ENCODE measurements at places on chromosomes 1 and 21.

GRCh38 chr1:160020196-160020595, 11.6 kb downstream of the PIGM start:
- peak; percentile 56 for DNase-seq

- peak; percentile 83 for DNase-seq
These were observed 610 bp downstream of the COL6A2 start for GRCh38 chr21:46098303-46099141.

GRCh38 chr1:116254776-116255175, 118.3 kb upstream of the ATP1A1 start:
- no peak for DNase-seq

DNA sequence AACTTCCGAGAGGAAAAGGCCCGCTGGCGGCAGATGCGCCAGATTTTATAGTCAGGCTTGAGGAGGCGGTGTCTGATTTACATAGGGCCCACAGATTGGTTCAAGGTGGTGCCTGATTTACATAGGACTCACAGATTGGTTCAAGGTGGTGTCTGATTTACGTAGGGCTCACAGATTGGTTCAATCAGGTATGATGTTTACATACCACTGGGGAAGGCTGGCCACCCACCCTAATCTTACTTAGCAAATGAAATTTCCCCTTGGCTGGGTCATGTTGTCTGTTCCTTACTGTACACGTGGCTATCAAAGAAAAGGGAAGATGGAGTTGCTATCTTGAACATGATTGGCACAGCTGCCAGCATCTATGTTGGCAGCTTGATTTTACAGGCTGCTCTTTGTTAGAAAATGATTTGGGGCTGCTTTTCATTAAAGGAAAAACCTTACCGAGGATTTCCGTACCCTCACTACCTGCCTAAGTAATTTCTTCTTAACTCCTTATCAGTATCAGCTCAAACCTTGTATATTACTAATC, 96.3 kb downstream of the SETD4 start:
- no peak for DNase-seq

GRCh38 chr1:217133958-217134856, 411.0 kb upstream of the ESRRG start:
- no peak for DNase-seq

DNA sequence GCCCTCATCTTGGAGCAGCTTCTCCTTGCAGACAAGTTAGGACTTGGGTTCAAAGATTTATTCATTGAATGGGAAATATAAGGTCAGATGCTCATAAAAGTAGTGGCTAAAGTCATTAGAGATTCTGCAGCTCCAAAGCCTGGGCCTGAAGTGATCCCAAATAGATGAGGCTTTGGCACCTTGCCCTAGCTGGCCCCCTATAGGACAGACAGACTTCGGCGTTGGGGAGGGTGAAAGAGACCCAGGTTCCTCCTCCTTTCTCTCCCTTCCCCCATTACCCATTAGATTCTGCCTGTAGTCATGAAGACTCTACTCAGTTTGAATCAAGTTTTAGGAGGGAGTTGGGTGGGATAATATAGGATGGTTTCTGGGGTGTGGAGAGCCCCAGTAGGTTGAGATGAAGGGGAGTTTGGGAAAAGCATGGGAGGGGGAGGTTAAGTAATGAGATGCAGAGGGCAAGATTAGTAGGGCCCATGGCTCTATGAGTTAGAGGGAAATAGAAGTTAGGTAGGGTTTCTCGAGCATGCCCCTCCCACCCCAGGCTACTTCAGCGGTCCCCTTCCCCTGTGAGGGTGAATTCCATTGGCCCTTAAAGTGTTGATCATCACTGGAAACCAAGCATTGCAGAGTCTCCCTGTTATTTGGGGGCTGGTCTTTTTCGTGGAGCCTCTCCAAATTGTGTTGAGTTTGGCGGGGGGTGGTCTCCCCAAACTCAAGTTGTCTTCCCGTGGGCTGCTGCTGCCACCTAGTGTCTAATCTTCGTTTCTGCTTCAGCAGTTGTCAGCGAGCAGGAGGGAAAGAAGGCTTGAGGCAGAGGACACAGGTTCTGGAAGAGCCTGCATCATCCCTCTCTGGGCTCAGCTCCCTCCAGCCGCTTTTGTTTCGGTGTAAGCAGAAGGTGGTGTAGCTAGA, 2.1 kb upstream of the AHDC1 start:
- DNase-seq: no peak

DNA sequence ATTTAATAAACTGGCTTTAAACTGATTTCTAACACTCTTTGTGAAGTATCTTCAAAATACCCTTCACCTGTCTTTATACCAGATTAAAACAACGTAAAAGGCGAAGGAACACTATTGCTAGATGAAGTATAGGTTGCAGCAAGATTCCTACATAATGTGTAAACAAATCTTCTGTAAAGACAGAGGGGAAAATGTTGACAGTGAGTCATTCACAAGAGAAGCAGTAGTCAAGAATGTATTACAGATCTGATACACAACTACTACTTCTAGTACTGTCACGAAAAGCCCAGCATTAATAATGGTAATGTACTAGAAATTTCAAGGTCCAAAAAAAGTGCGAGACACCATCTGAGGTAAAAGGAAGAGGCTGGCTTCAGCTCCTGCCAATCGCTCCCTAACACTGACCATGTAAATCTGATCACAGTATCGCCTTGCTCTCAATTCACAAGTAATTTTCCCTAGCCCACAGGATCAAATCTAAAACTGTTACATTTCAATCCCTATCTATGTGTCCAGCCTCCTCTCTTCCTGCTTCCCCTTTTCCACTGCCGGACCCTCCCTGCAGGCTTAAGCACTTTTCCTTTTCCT, 290.4 kb downstream of the AKT3 start:
- no peak for DNase-seq

DNA sequence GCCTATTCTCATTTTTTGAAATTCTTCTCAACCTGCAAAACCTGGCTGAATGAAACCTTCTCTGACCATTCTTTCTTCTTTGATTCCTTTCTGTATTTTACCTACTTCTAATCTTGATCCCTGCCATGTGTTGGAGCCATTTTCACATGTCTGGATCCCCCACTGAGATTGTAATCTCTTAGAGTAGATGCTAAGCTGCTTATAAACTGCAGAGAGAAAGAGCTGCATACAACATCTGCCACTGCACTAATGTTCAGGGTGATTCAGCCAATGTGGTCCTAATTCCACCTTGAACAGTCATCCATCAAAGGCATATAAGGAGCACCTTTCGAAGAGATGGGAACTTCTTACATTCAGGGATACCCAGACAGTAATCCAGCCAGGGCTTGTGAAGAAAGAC, 16.2 kb upstream of the DAB1 start:
- no peak for DNase-seq

GRCh38 chr1:229158927-229159326, 112.0 kb upstream of the RAB4A start:
- DNase-seq: no peak

DNA sequence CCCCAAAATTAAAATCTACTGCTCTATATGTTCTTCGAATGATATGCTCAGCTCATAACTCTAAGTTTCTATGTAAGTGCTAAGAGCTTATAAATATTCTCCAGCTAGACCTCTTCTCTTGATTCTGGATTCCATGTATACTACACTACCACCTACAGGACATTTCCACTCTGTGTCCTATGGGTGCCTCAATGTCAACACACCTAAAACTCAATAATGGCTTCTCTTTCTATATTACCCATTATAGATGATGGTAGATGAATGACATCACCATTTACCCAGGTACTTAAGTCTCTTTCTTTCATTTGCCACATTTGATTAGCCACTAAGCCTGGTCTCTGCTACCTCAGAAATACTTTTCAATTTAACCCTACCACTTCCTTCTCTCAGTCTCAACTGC, 41.3 kb downstream of the TBX19 start:
- no peak for DNase-seq

GRCh38 chr1:203464226-203464625, 11.4 kb upstream of the PRELP start:
- DNase-seq: no peak

DNA sequence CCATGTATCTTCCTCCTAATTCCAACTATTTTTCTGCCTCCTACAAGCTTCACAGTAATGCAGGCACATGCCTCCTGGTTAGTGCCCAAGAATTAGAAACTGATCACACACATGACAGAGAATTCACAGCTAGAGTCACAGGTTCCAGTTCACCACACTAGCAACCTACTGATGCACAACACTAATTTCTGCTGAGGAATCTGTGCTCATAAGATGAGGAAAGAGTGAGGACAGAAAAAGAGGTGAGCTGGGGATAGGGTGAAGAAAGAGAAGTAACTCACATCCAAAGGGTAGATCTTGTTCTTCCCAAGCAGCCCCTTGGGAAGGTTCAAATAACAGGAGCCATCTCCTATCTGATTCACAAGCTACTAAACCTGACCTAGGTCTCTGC, 61.3 kb downstream of the PUM1 start:
- DNase-seq: no peak

- DNase-seq: no peak
These were observed 16.7 kb upstream of the WASF2 start for GRCh38 chr1:27506703-27507102.

GRCh38 chr1:109040989-109041620, 797 bp downstream of the WDR47 start:
- DNase-seq: peak; percentile 83

DNA sequence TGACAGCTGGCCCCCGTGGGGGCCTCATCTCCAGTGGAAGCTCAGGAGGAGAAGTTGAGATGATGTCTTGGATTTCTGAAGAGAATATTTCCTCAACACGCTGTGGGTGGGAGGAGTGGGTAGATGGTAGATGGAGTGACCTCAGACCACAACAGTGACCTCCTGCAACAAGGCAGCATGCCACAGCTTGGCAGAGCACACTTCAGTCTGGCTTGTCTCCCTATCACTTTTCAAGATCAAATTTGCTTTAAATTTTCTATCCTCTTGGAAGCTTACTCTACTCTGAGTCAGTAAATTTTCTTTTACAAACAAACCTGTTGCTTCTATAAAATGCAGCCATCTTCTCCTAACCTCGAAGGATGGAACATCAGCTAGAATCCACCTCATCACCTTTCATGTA, 59.7 kb downstream of the NTPCR start:
- DNase-seq: no peak

DNA sequence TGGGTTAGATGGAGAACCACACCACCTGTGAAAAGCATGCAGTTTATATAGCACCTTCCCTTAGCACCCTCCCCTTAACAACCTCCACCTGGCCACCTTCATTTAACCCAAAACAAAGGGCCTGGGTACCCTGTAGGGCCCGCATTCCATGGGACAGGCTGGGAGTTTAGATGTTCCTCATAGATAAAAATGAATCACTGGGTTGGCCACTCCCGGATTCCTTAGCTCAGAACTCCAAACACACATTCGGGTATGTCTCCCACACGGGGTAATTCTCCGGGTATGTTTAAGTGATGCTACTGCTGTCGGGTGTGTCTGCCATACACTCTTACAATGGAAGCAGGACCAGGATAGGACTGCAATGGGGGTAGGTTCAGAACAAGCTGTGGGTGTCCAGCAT, 43.9 kb upstream of the FOXO6 start:
- no peak for DNase-seq

GRCh38 chr1:107413951-107414350, 273.1 kb downstream of the NTNG1 start:
- no peak for DNase-seq

DNA sequence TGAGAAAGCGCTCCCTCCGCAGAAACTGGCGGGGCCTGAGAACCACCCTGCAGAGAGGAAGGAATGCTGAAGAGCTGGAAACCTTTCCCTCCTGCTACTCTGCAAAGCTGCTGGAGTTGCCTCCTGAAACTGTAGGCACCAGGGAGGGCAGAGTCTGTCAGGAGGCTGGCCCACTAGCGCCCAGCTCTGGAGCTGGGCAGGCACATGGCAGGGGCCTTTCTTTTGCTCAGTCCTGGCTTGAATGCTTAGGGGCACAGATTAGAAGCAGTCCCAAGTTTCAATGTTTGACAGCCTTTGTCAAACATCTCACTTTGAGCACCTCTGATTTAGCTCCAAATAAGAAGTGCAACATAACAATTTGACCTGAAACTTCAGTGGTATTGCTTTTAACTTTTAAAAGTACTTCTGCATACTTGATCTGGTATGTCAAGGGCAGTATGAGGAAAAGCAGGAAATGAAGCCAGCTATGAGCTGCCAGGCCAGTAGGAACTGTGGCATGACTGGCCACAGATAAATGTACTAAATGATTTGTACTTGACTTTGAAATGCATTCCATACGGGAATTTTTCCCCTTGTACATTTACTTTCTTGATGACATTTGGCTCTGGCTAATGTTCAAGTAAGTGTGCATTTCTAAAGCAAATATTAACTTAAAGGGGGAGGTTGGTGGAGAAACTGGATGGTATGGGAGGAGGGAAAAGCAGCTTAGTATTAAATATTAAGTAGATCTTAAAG, 7.2 kb downstream of the C1orf116 start:
- no peak for DNase-seq

DNA sequence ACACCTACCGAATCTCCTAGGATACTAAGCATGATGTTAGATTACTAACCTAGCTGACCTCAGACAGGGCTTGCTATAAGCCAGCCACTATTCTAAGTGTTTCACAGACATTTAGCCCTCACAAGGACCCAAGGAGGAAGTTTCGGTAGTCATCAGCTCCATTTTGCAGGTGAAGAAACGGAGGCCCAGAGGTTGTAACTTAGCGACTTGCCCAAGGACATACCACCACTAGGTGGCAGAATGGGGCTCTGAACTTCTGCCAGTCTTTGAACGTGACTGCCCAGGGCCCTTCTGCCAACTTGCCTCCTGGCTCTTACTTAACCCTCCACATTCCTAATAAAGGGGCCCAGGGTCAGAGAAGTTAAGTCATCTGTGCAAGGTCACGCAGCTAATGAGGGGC, 283.5 kb downstream of the C1orf94 start:
- no peak for DNase-seq

- DNase-seq: peak; percentile 70
These were observed 383.8 kb upstream of the VAMP3 start for GRCh38 chr1:7387053-7387927.

- DNase-seq: peak; percentile 93
These were observed 6.0 kb upstream of the PITHD1 start for GRCh38 chr1:23772049-23772853.

- no peak for DNase-seq
These were observed 144.2 kb downstream of the LYPLAL1 start for GRCh38 chr1:219317762-219318353.

- DNase-seq: no peak
These were observed 665.7 kb downstream of the MRPL39 start for GRCh38 chr21:24941316-24942185.

DNA sequence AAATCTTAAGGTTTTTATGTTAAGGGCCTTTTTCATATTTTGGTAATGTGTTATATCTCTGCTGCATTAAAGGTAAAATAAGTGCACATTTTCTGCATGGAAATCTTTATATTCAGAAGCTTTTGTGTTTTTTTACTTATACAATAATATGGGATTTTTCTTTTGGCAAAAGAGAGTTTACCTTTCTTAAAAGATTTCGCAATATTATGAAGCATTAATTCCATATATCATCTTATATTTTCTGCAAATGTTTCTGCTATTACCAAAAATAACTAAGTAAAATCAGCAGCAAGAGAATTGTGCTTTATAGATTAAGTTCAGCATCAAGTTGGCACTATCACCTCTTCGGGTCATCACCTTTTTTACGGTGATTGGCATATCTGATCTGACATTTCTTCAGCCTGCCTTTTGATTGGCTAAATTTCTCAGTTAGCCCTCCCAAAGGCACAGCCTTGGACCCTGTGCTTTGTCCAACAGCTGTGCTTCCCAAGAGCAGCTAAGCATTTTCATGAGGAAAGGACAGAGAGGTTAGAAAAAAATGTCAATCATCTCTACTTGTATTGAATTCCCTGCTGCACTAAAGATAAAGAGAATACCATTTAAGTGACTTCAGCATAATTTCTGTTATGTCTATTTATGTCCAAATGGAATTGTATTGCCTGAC, 767.1 kb upstream of the PRMT6 start:
- DNase-seq: no peak
